ENCODE measurements at places on chromosomes 12 and 14.

DNA sequence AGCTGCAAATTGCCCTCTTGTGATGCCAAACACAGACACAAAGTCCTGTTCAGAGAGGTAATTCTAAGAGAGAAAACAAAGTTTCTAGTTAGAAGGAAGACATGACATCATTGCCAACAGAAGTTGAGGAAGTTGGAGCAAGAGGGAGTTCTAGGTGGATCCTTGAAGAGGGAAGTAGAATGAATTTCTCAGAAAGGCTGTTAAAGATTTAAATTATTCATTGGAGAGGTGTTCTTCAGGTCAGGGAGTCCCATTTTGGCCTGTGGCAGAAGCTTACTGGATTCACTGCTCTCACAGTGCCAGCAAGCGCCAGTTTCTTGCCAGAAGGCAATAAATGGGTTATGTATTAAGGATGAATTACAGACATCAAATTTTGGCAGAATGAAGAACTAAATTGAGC, 15.3 kb downstream of the TSFM start:
- no peak for DNase-seq

DNA sequence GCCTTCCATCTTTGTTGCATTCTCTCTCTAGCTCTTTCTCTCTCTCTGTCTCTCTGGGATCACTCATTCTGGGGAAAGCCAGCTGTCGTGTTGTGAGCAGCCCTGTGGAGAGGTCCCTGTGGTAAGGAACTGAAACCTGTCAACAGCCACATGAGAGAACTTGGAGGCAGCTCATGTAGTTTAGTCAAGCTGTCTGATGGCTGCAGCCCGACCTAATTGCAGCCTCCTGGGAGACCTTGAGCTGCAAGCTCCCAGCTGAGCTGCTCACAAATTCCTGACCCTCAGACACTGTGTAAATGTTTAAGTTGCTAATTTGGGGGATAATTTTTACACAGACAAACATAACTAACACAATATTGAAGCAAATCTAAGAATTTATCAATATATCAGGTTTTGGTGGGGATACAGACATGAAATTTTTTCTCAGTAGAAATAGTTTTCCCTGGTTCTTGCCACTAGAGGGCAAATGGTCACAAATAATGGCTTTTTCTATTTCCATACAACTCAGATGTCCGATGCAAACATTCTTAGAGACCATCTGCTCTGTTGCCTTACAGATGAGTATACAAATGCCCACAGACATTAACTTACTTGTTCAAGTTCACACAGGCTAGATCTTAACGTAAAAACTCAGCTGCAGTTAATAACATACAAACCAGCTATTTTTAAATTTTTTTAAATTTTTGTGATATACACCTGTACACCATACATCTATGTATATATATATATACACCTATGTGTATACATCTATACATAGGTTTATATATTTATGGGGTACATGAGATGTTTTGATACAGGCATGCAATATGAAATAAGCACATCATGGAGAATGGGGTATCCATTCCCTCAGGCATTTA, 15.5 kb upstream of the KRR1 start:
- peak; percentile 5 for DNase-seq

- no peak for DNase-seq
Measured at GRCh38 chr14:37620856-37621255, 25.4 kb downstream of the TTC6 start.

GRCh38 chr12:1531153-1531653, 63.2 kb downstream of the FBXL14 start:
- DNase-seq, result no peak

- DNase-seq, result peak; percentile 75
Measured at GRCh38 chr14:100065942-100066574, 836 bp downstream of the EVL start.

DNA sequence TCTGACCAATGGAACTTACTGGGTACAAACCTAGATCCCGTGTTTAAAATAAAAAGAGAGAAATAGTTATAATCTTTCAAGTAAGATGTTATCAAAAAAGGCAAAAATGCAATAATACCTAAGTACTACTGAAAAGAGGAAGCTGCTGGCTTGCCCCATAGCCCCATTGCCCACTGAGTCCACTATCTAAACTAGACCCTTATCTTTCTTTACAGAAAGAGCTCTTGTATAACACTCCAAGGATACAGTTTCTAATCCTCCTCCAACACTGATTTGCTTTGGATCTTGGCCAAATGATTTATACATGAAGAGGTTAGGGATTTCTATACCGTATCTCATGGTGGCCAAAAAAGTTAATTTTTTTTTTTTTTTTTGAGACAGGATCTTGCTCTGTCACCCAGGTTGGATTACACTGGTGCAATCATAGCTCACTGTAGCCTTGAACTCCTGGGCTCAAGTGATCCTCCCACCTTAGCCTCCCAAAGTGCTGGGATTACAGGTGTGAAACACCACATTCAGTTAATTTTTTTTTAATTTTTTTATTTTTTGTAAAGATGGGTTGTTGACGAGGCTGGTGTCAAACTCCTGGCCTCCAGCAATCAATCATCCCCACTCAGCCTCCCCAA, 2.6 kb downstream of the GXYLT1 start:
- DNase-seq, result no peak

- peak; percentile 21 for DNase-seq
Measured at GRCh38 chr14:50667684-50667995, 466 bp downstream of the SAV1 start.

Measured in stimulated activated CD4-positive, alpha-beta T cell treated with anti-CD3 and anti-CD28 coated beads, Interleukin-2, amount 100 ng/mL, for 24 hours (primary cell).